ENCODE measurements at places on chromosomes 13 and 19.

DNA sequence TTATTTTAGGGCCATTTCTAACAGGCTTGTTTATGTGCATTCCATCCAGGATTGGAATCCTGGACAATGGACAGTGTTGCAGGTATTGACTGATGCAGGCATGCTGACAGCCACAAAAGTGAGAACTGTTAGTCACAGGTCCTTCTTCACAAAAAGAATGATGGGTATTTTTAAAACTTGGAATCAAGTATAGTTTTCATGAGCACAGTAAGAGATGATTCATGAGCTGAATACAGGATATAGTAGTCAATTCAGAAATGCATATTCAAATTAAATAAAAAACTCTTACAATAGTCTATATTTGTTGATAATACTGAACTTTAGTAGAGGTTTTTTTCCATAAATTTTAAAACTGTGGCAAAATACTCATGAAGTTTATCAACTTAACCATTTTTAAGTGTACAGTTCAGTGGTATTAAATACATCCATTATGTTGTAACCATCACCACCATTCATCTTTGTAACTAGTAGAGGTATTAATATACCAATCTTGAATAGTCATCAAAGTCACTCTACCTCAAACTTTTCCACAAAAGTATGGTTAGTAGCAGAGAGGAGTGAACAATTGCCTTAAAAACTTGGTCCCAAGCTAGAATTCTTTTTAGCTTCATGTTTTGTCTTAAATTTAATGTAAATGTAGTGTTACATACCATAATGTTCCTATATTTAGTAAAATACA is 79.5 kb downstream of the KCNRG start:
- no peak for DNase-seq

- no peak for DNase-seq
Measured at GRCh38 chr19:18110609-18111232, 13.1 kb downstream of the MAST3 start.

DNA sequence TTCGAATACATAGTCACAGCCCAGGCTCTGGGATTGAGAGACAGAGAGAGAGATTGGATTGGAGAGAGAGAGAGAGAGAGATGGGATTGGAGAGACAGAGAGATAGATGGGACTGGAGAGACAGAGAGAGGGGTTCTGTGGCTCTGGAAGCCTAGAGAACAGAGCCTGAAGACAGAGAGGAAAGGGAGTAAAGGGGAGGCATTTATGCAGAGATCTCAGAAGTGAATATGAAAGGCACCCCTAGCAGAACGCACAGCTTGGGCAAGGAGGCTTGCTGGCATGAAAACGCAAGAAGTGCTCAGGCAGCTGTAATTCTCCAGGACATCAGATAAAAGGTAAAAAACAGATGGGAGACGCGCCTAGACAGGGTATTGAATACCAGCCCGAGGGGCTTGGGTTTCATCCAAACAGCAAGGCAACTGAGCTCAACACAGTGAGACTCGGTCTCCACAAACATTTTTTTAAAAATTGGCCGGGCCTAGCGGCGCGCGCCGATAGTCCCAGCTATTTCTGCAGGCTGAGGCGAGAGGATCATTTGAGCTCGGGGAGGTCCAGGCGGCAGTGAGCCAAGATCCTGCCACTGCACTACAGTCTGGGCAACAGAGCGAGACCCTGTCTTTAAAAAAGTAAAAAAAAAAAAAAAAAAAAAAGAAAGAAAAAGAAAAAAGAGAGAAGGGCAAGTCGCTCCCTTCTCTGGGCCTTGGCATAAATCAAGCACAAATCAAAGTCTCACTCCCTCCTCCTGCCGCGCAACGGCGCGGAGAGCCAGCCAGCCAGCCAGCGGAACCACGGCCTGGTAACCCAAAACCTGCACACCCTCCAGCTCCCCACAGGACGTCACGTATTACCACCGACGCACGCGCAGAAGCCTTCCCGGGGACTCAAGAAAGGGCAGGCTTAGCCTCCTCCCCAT is 774 bp upstream of the PPP2R1A start:
- DNase-seq, result no peak

DNA sequence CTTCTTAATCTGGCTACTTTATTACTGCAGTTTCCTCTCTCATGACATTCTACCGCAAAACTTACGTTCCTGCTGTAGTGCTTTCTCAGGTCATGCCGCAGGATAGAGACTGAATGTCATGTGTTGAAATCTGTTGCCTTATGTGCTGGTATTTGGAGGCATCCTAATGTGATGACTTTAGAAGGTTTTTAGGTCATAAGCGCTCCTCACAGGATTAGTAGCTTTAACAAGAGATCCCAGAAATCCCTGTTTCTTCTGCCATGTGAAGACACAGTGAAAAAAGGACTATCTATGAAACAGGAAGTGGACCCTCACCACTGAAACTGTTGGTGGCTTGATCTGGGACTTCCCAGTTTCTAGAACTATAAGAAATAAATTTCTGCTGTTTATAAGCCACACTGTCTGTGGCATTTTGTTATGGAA is 209.3 kb downstream of the LACC1 start:
- no peak for DNase-seq

GRCh38 chr19:16878181-16878965 is 10.4 kb upstream of the F2RL3 start:
- no peak for DNase-seq

GRCh38 chr13:113666951-113667701 is at the start of gene GRK1:
Gene GRK1 (plus strand): TSS chr13:113667219. CDS start chr13:113667387, 168 bp downstream.
- DNase-seq, result no peak

DNA sequence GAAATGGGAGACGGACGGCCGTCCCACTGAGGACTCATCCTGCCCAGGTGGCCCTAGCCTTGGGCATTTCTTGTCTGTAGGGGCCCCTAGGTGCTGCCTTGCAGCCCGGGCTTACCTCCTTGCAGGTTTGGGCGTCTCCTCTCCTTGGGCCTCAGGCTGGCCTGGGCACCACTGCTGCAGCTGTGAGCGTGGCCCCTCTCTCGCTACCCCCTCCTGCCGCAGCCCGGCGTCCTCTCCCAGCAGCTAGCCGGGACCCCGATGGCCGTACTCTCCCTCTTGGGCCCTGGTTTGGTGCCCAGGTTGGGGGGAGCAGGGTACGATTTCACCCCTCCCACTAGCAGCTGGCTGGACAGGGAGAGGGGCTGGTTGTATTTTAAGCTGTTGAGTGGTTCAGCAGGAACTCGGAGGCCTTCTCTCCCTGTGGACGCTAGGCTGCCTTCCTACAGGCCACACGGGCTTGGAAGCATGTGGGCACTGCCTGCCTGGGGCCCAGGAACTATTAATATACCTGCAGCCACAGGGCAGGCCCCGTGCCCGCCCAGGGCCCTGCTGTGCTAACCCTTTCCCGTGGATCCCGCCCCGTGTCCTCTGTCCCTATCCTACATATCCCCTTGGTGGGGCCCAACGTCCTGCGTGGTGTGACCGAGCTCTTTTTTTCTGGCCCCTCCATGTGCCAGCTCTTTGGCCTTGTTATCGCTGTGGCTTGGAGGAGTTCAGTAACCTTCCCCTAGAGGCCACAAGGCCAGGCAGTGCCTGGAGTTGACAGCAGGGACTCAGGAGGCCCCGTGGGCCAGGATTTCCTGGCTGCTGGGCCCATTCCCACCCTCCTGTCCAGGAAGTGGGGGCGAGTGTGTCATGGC is 11.7 kb downstream of the NDUFB7 start:
- no peak for DNase-seq

DNA sequence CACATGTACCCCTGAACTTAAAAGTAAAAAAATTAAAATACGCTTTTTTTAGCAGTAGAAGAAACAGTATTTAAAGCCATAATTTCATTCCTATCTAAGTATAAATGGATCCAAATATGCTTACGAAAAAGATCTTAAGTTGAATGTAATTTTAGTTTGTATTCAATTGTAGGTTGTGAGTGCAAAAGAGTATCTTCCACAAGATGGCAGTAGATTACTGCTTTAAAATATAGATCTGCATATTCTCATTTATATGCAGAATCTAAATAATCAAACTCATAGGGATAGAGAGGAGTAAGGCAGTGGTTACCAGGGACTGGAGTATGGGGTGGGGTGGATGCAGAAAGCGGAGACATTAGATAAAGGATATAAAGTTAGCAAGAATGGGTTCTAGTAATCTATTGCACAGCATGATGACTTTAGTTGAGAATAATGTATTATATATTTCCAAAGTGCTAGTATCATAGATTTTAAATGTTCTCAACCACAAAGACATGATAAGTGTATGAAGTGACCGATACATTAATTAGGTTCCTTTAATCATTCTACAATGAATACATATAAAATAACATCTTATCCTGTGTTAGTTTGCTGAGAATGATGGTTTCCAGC is 14.2 kb downstream of the OR7A17 start:
- no peak for DNase-seq

- DNase-seq, result no peak
Measured at GRCh38 chr19:55311797-55312196, 13.3 kb downstream of the TMEM150B start.

DNA sequence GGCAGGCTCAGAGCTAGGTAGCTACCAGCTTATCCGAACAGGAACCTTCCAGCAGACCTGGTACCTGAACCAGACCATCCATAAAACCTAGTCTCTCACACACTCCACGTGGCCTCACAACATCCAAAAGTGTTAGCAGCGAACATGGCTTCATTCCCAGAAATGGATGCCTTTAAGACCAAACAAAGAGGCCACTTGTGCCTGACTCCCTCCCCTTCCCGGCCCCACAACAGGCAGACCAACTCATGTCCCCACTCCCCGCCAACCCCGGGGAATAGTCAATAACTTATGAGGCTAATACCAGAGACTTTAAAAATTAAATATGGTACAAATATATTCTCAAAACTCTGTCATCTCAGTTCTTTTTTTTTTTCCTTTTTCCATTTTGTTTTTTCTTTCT is 46.2 kb downstream of the ZNF557 start:
- DNase-seq, result no peak

GRCh38 chr13:82257790-82258507 is 1624.3 kb downstream of the SLITRK1 start:
- no peak for DNase-seq

- no peak for DNase-seq
Measured at GRCh38 chr19:10517361-10517759, at the start of gene S1PR5. Gene S1PR5 (minus strand): TSS chr19:10517447. CDS start chr19:10515011, 2,436 bp downstream.

Data from glomerular endothelial cell (primary cell).